ENCODE measurements at places on chromosomes 4 and X.

DNA sequence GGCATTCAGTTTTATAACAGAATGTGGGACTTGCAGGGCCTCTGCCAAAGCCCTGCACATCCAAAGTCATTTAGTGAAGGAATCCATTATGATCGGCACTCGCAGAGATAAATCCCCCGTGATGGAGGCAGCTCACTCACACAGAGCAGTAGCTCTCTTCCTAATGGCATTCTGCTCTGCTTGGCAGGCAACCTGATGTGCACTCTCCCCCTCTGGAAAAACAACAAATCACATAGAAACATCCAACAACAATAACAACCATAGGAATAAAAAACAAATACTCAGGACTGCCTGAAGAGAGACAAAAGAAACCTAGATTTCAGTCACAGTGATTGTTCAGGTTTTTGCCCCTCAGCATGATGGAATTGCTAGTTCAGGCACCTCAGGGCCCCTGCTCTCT, 59.7 kb downstream of the NAA11 start:
- no peak for DNase-seq

DNA sequence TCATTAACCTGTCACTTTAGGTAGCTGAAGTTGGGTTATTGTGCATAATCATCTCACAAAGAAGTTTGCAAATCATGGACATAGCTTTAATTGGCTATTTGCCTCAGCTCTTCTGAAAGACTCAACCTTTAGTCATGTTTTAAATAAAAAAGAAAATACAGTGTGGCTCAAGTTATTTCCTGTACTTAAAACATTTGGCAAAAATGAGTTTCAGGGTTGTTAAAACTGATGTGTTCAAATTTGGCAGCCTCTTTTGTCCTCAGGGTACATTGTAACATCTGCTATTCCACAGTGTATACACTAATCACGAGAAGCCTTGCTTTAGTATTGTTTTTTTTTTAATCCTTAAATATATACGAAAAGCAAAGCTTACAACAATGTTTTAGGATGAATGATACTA, 31.5 kb upstream of the HPGD start:
- no peak for DNase-seq

- no peak for DNase-seq
Measured at GRCh38 chrX:39898147-39898546, 199.6 kb downstream of the BCOR start.

DNA sequence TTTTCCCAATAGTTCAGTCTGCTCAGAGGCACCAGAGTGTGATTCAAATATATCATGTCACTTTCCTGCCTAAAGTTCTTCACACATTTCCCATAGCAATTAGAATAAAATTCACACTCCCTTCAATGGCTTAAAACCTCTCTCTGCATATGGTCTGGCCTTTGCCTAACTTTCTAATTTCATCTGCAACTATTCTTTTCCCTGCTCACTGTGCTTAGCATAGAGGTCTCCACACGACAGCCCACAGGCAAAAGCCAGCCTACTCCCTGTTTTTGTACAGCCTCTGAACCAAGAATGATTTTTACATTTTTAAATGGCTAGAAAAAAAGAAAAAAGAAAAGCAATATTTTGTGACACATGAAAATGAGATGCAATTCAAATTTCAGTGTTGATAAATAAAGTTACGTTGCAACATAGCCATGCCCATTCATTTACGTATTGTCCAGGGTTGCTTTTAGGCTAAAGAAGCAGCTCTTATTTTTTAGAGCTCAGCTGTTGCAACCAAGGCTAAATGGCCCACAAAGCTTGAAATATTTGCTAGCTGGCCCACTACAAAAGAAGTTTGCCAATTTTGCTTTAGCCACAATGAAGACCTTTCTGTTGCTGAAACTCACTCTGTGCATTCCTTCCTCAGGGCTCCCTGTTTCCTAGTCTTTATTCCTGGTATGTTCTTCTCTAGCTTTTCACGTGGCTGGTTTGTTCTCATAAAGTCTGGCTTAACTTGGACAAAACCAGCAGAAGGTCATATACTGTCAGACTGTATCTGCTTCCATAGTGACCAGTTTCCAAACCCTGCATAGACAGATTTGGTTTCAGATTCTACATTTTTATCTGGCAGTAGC, 26.6 kb upstream of the IRF2 start:
- DNase-seq, result no peak

DNA sequence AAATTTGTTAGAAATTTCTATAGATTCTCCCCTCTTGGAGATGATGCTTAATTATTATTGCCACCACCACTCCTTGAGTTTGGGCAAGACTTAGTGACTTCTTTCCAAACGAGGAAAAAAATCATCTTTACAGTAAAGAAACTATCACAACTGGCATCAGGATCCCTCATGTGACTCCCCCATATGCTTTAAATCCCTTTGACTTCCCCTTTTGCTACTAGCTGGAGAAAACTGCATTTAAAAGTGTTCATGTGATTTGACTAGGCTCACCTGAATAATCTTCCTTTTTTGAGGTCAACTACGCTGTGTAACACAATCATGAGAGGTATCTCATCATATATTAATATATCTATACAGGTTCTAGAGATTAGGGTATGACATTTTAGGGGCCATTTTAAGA, 30.3 kb upstream of the ENOX2 start:
- DNase-seq, result no peak

- no peak for DNase-seq
Measured at GRCh38 chr4:122285285-122285684, 93.5 kb upstream of the ADAD1 start.

DNA sequence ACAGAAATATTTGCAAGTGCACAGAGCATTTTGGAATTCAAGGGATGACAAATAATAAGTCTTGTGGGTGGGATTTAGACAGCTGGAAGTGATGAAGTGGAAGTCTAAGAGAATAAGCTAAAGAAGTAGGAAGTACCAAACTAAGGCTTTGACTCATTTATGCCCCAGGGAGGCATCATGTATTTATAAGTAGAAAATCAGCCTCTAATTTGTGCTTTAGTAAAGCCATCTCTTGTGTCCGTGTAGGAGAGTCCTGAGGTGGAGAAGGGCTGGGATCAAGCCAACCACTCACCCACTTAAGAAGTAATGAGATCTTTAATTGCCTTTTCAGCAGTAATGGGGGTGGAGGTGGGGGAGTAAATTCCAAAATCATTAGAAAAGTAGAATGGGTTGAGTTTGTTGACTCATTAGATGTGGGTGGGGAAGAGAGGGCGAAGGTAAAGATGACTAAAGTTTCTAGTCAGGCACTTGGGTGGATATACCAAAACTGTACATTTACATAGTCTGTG, 356.7 kb downstream of the STIM2 start:
- DNase-seq, result no peak

- no peak for DNase-seq
Measured at GRCh38 chr4:100367451-100367850, 150.4 kb downstream of the EMCN start.

- no peak for DNase-seq
Measured at GRCh38 chrX:28880136-28880535, 292.9 kb downstream of the IL1RAPL1 start.

DNA sequence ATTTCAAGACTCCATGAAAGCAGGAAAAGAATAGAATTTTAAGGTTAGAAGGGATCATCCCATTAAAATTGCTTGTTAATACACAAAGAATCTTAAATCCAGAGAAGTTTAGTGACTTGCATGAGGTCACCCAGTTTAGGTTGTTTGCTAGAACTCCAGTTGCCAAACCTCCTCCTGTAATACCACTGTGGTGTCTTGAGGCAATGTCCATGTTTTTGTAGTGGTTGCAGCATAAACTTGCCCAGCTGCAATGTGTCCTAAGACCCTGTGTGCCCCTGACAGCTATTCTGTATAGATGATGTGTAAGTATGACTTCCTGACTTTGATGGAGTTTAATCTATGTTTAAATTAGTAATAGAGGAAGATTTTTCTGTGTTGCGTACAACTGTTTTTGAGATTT, 6.3 kb downstream of the SFRP2 start:
- DNase-seq, result no peak

- DNase-seq, result no peak
Measured at GRCh38 chr4:62717154-62717553, 1517.0 kb downstream of the ADGRL3 start.

DNA sequence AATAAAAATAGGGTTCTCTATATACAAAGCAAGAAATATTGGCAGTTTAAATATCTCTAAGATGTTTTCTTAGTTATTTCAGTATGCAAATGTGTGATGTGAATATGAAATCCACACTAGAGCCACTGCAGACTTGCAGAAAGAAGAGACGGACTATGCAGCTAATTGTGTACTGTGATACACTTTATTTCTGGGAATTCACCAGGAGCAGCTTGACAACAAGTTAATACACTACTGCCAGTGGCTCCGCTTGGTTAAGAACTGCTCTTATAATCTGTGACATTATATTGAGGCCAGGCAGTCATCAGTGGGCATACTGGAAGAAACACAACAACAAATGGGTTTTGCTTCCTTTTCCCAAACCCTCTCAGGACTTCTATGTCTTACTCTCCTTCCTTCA, 172.0 kb downstream of the FBXW7 start:
- DNase-seq, result no peak

- DNase-seq, result no peak
Measured at GRCh38 chrX:24235084-24235710, 78.7 kb downstream of the SUPT20HL2 start.

GRCh38 chr4:42658261-42658660, 1.4 kb upstream of the ATP8A1 start:
- no peak for DNase-seq

DNA sequence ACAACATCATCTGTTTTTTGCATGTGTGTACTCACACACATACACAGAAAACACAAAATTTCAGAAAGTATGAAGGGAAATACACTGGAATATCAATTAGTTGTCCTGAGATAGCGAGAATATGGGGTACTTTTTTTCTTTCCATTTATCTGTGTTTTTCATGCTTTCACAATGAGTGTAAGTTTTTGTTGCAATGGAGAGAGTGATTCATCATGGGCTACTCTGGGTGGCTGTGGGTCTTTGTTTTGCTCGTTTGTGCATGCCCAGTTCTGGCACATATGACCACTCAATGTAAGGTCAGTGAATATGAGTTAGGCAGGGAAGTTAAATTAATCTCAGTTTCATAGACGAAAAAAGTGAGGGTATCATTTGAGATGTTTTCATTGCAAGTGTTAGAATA, 26.9 kb downstream of the XK start:
- no peak for DNase-seq

DNA sequence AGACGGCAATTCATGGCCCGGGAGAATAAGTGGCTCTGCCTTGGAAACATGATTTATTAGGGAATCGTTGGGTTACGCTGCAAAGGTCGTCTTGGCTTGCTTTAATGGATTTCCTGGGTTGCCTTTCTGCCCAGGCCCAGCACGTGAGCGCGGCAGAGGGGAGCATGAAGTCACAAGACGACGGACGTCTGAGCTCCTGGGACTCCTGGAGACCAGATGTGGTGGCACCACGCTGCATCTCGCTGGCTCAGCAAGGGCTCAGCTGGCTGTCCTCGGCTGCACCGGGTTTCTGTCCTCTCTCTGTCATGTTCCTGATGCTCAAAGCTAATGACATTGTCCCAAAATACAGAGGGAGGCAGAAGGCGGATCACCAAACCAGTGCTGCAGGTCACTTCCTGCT, 61.2 kb downstream of the C4orf50 start:
- DNase-seq, result no peak

DNA sequence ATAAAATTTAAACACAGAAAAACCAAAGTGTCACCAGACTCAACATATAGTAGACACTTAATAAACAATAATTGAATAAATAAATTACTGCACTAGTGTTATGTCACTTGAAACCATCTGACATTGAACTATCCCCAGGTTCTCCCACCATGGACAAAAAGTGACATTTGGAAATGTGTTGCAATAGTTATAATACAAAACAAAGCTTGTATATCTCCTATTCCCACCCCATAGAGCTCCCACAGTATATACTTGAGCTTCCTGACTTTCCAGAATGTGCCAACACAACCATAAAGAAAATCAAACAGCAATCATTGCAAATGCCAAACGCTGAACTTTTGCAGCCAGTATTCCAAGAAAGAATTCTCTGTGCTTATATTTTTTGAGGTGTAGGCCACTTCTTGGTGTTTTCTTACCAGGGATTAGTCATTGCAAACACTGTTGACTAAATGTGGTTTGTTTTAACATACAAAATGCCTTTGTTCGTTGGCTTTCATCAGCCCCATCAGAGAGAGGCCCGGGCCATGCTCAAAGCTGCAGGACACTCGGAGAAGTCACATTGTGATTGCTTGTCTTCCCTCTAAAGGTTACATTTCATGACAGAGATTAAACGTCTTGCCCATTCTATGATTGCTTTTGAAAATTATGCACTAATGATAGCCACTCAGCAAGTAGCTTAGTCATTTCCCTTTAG, 33.8 kb downstream of the PPARGC1A start:
- no peak for DNase-seq

DNA sequence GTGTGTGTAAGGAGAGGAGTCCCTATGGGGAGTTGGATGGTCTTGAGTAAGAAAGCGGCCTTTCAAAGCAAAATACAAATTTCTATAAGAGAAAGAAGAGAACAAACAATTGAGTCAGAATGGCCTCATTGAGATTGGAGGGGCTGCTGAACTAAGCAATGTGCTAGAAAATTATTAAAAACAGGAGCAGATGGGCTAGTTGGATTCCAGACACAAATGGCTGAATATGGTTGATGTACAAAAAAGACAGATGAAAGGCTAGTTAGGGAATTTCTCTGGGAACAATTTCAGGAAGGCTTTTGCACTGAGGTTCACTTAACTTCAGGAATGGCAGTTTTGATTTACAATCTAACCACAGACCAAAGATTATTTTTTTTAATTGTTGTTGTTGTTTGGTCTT, 1806.8 kb upstream of the TENM3 start:
- DNase-seq, result no peak

- DNase-seq, result no peak
Measured at GRCh38 chr4:62057031-62057430, 856.9 kb downstream of the ADGRL3 start.

DNA sequence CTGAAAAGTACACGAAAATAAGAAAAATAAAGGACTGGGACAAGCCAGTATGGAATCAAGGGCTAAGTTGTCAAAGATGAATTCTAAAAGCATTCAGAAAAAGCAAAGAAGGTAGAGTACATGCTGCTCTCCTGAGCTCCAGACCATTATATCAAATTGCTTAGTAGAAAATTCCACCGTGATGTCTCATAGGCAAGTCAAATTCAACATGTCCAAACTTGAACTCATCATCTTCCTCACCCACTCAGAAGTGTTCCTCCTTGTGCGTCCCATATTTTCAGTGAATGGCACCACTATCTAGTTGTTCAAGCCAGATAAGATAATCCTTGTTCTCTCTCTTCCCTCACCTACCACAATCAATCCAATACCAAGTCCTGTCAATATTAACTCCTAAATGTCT, 37.5 kb upstream of the IL13RA2 start:
- no peak for DNase-seq

- DNase-seq, result no peak
Measured at GRCh38 chr4:55553441-55554201, 6.9 kb upstream of the CLOCK start.

- no peak for DNase-seq
Measured at GRCh38 chr4:183335369-183335940, 13.2 kb upstream of the CLDN24 start.

- no peak for DNase-seq
Measured at GRCh38 chr4:6177587-6178197, 22.7 kb downstream of the JAKMIP1 start.

GRCh38 chr4:21986307-21986706, 37.7 kb upstream of the KCNIP4 start:
- DNase-seq, result no peak

- no peak for DNase-seq
Measured at GRCh38 chrX:130264573-130264972, 4.1 kb downstream of the ZNF280C start.
